CMK (cell line): ENCODE measurements at places on chromosomes 12 and 14.

GRCh38 chr12:19277711-19278110, 148.2 kb downstream of the PLEKHA5 start:
- DNase-seq, result no peak

DNA sequence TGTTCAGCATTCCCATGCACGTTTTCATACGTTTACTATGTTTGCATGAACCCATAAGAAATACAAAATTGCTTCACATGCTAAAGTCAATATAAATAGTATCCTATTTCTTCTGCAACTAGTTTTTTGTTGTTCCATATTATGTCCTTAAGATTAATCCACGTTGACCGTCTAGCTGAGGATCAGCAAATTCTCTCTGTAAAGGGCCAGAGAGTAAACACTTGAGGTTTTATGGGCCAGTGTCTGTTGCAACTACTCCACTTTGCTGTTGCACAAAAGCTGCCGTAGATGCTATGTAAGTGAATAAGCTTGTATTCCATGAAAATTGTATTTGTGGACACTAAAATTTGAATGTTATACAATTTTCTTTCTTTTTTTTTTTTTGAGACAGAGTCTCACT, 21.1 kb upstream of the PITPNM2 start:
- DNase-seq, result no peak

DNA sequence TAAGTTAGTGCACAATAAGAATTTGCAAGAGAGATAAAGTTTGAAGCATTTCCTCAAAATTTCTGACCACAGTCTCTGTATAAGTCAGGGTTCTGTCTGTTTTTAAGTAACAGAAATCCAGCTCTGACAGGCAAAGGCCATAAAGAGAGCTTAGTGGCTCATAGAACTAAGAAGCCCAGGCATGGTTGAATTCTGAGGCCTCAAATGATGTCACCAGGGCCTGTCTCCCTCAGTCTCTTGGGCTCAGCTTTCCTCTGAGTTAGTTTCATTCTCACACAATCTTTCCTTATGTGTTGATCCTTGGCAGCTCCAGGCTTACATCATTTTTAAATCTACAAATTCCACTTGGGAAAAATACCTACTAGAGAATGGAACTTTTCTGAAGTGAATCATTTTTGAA, 173.4 kb upstream of the ATP2B1 start:
- DNase-seq, result no peak

DNA sequence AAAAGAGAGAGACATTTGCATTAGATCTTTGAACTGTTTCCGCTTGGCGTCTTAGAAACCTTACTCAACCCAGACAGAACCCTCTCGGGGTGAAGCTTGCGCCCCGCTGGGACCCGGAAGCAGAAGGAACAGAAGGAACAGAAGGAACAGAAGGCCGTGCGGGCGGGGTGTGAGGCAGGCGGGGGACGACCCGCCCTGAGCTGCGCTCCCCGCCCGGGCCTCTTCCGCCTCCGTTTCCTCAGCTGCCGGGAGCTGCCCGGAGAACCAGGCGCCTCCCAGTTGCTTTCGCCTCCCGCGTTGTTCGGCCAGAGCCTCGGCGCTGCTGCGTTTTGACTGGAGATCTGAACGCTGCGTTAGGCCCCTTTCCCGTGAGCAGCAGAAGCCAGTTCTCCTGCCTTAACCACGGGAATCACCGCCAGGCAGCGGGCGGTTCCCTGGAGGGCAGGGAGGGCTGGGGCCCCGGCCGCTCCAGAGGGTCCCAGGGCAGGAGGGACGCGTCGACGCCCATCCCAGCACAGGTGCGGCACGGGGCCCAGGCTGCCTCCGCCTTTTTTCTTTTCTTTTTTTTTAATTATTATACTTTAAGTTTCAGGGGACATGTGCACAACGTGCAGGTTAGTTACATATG, 19.3 kb upstream of the MMP17 start:
- peak; percentile 68 for DNase-seq

DNA sequence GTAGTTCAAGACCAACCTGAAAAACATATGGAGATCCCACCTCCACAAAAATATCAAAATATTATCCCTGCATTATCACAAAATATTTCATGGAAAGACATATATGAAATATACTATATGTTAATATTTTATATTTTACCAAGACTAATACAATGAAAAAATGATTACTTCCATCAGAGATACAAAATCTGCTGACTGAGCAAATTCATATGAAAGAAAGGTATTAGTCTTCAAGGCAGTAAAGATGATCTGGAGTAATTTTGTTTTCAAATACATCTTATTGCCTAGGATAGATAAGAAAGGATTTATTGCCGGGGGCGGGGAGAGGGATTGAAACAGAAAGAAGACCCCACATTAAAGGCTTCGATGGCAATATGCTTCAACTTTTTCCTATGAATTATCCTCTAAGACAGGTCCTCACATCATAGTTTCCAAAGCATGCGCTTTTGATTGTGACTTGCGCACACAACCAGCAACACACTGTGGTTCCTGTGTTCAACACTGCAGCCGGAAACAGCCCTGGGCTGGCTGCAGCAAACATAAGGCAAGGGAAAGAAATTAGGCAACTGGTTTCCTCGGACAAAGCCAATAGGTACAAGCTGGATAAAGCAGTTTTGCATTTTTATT, 83.2 kb downstream of the SPPL3 start:
- no peak for DNase-seq

DNA sequence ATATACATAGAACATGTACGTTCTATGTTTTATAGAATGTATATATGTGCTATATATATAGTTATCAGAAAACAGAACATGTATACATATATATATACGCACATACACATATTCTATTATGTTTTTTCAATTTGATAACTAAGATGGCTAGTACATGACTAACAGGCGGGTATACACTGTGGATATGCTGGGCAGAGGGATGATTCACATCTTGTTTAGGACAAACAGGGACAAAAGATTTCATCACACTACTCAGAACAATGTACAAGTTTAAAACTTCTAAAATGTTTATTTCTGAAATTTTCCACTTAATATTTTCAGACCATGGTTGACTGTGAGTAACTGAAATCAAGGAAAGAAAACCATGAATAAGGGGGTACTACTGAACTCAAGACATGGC, 17.4 kb downstream of the TIMELESS start:
- no peak for DNase-seq
